Smooth muscle cell of bladder (primary cell): ENCODE measurements at places on chromosomes 12 and 14. TPM values are rescaled to one million over a fixed set of nuclear protein-coding genes. Genes with fewer than 3 reads are reported as not detected.

ESPL1 gene
- 0.46 and 1.00 TPM in 2 replicates for total RNA-seq

BTBD6 gene
- total RNA-seq, result 31.9 and 41.1 TPM in 2 replicates

SLC35F4 gene
- total RNA-seq, result 0.28 TPM in 1 of 2 replicates, not detected in the other

MSI1 gene
- total RNA-seq, result not detected in 2 replicates

ABCD2 gene
- total RNA-seq, result under 0.01 and 0.09 TPM in 2 replicates

TPPP2 gene
- not detected in 2 replicates for total RNA-seq

CPNE8 gene
- total RNA-seq, result 6.4 and 6.7 TPM in 2 replicates

ITGB7 gene
- 0.14 and 0.37 TPM in 2 replicates for total RNA-seq

POTEM gene
- not detected in 2 replicates for total RNA-seq

PIANP gene
- total RNA-seq, result 0.09 TPM in 1 of 2 replicates, not detected in the other

SLC5A8 gene
- not detected in 2 replicates for total RNA-seq

NTF3 gene
- 0.09 and 0.28 TPM in 2 replicates for total RNA-seq
